Sciatic nerve (tissue), 2 donors: ENCODE measurements at places on chromosomes 4 and X.

DNA sequence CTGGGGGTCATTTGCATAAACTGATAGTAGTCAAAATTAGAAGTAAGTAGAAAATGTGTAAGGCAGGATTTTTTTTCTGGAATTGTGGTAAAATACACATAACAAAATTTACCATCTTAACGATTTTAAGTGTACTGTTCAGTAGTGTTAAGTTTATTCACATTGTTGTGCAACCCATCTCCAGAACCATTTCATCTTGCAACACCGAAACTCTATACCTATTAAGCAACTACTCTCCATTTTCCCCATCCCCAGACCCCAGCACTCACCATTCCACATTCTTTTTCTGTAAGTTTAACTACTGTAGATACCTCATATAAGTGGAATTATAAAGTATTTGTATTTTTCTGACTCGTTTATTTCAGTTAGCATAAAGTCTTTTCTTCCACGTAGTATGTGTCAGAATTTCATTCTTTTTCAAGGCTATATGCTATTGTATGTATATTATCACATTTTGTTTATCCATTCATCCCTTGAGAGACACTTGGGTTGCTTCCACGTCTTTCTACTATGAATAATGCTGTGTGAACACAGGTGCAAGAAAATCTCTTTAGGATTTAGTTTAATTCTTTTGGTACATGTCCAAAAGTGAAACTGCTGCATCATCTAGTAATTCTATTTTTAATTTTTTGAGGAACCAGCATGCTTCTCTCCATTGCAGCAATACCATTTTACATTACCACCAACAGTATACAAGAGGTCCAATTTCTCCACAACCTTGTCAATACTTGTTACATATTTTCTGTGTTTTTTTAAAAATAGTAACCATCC lies 39.1 kb upstream of the NSUN7 start:
- no peak for DNase-seq

DNA sequence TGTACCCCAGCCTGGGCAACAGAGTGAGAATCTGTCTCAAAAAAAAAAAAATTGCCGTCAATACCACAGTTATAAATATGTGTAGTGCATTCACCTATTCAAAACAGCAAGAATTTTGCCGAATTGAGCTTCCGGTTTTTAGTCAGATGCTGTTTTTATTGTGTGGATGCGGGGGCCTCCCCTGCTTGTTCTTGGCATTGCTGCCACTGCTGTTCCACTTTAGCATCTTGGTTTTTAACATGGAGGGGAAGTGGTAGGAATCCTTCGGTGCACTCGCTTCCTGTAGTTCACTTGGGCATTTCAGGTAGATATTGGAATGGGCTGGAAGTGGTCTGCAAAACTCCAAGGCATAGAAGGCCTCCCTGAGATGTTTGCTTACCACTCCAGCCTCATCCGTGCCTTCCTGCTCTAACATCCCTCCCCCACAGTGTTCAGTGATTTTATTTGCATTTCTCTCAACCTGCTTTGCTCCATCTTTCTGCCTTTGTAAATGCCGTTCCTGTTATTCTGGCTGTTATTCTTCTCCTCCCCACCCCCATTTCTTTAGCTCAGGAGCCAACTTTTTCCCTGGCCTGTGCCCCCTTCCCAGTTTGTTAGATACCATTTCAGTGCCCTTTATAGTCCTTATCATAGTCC lies 25.5 kb downstream of the MOB1B start:
- DNase-seq = no peak

DNA sequence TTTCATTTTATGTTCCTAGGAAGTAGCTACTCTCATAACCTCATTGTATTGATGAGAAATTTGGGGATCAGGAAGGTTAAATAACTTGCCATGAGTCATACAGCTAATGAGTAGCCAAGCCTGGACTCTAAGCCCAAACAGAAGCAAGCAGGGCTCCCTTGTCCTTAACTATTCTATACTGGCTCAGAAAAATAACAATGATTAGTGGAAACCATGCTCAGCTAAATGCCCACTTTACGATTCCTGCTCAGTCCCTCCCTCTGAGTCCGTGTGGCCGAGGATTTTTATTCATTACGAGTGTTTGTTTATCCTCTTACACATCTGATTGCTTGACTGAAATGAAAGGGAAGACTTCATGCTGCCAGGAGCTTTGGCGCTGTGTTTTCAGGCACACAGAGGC lies 100.9 kb downstream of the SLC34A2 start:
- no peak for DNase-seq

DNA sequence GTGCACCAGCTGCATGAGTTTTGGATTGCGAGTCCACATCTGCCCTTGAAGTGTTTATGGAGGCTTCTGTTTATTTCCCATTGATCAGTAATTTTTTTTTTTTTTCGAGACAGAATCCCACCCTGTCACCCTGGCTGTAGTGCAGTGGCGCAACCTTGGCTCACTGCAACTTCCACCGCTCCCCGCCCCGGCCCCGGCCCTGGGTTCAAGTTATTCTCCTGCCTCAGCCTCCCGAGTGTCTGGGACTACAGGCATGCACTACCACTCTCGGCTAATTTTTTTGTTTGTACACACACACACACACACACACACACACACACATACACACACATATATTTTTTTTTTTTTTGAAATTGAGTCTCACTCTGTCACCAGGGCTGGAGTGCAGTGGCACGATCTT lies 46.1 kb downstream of the SMAD1 start:
- no peak for DNase-seq

DNA sequence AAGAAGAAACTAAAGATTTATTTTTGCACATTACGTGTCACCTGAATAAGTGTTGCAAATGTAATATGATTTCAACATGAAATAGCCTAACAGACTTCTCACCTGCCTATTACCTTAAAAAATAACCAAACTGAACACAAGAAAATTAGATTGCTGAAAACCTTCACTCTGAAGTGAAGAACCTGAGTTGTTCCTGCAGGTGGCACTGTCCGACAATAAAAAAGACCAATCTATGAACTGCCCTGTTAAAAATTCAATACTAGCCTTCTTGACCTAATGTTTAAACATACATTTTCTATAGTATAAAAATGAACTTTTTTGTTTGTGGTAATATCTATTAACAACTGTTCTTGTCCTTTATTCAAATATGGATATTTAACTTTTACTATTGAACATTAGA lies 69.2 kb upstream of the PNPLA4 start:
- no peak for DNase-seq
